ENCODE measurements at places on chromosomes 12 and 14.

DNA sequence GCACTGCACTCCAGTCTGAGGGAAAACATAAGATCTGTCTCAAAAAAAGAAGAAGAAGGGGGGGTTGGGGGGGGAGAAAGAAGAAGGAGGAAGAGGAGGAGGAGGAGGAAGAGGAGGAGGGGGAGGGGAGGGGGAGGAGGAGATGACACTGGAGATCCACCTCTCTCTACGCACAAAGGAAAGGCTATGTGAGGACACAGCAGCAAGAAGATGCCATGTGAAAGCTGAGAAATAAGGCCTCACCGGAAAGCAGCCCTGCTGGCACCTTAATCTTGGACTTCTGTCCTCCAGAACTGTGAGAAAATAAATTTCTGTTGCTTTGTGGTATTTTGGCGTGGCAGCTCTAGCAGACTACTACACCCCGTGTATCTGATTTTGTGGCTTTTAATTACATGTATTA lies 477.9 kb downstream of the MED13L start:
- DNase-seq: no peak

GRCh38 chr12:125140279-125141209 lies 75.3 kb downstream of the AACS start:
- no peak for DNase-seq

DNA sequence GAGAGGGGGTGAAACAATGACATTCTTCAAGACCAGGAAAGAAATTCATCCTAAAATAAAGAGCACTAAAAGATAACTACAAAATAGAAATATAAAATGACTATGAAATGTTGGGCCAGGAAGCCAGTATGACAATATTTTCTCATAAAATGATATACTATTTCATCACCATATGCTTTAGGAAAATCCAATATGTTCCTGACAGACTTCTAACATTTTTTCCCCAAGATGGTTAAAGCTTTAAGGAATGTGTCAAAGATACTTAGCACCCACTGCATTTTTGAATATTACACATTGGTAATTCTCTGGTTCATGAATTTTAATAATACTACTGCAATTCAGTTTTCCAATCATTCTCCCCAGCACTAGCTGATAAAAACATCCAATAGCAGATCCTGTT lies 87.7 kb upstream of the PLEKHG7 start:
- no peak for DNase-seq

- no peak for DNase-seq
These were observed 241.1 kb upstream of the DCN start for GRCh38 chr12:91423693-91424050.

- DNase-seq: no peak
These were observed 139.5 kb upstream of the SOX5 start for GRCh38 chr12:24088751-24089509.

DNA sequence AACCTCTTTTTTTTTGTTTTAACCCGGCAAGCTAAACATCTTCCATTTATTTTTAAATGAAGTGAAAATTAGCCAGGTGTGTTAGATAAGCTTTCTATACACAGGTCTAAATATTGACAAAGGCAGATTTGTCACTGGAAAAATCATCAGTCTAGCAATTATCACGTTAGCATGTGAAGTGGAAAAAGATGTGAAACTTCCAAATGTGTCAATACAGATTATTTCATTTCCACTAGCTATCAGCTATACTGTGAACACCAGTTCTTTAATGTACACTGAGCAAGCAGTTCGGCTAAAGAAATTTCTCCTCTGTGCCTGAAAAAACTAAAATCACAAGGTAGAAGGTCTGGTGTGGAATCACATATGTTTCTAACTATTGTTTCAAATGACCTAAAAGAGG lies 96.6 kb upstream of the G2E3 start:
- no peak for DNase-seq

- no peak for DNase-seq
These were observed 55.7 kb downstream of the ERC1 start for GRCh38 chr12:1046727-1047126.

DNA sequence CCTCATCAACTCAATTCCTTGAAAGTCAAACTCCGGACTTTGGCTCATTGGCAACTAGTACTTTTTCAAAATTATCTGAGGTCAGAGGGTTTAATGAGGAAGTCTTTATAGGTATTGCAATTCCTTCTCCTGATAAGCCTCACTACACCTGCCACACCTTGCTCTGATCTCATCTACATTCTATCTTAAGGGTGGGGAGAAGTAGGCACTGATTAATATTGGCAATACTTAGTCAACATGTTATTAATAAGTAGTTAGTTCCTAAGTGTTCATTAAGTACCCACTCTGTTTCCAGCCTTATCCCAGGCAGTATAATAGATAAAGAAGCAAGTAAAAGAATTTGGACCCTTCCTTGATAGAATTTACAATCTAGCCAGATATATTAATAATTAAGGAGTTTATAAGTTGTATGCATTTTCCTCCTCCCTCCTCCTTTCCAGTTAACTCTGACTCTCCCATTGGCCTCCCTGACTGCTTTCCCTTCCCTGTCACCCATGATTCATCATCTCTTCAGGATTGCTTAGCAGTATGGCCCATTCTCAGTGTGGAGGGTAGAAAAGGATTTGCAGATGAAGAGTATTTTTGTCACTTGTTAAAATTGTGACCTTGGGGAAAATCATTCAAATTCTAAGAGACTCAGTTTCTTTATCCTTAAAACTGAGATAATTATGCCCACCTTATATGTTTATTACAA lies 231.0 kb upstream of the ATP2B1 start:
- no peak for DNase-seq

DNA sequence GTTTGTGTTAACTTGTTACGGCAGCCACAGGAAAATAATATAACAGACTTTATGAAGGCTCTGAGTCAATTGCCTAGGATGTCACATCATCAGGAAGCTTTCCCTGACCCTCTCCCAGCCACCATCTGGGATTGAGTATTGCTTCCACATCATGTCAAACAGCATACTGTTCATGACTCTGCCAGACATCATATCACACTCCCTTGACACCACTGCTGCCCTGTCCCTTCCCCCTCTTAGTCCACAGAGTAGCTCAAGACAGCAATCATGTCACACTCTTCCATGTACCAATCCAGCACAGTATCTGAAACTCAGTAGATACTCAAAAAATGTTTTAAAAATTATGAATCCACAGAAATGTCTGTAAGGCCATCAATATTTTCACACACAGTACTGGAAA lies 168.0 kb downstream of the PIK3C2G start:
- no peak for DNase-seq

GRCh38 chr14:62017651-62018230 lies 255.5 kb downstream of the SNAPC1 start:
- DNase-seq: no peak

DNA sequence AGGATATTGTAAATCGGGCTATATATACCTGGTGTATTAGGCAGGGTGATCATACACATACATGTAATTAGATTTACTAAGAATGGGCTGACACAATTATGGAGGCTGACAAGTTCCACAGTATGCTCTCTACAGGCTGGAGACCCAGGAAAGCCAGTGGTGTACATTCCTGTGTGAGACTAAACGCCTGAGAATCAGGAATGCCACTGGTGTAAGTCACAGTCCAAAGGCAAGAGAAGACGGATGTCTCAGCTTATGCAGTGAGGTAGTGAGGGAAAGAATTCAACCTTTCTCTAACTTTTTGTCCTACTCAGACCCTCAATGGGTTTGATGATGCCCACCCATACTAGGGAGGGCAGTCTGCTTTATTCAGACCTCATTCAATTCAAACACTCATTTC lies 57.1 kb downstream of the METTL25 start:
- DNase-seq: no peak

DNA sequence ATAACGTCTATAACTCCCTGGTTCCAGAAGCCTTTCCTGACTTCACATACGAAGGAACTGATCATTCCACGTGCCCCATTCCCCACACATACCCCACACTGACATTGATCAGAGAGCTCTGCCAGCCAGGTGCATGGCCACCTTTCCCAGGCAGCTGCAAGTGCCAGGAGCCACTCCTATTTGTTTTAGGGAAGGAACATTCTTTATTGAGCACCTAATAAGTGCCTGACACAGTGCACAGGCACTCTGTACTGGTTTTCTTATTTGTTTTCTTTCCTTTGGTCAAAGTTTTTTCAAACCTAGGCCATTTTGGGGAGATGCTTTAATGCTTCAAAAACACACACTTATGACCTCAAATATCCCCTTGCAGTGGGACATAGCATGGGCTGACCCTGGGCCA lies 50.0 kb downstream of the PITPNM2 start:
- DNase-seq: no peak

- DNase-seq: no peak
These were observed 233.8 kb downstream of the FBXL14 start for GRCh38 chr12:1360441-1361210.

- DNase-seq: no peak
These were observed 11.9 kb downstream of the CACNA2D4 start for GRCh38 chr12:1906579-1906978.

GRCh38 chr14:98177551-98177950 lies 1094.4 kb downstream of the BCL11B start:
- no peak for DNase-seq

- peak; percentile 42 for DNase-seq
These were observed 74.7 kb downstream of the TRIM9 start for GRCh38 chr14:51020024-51020710.

DNA sequence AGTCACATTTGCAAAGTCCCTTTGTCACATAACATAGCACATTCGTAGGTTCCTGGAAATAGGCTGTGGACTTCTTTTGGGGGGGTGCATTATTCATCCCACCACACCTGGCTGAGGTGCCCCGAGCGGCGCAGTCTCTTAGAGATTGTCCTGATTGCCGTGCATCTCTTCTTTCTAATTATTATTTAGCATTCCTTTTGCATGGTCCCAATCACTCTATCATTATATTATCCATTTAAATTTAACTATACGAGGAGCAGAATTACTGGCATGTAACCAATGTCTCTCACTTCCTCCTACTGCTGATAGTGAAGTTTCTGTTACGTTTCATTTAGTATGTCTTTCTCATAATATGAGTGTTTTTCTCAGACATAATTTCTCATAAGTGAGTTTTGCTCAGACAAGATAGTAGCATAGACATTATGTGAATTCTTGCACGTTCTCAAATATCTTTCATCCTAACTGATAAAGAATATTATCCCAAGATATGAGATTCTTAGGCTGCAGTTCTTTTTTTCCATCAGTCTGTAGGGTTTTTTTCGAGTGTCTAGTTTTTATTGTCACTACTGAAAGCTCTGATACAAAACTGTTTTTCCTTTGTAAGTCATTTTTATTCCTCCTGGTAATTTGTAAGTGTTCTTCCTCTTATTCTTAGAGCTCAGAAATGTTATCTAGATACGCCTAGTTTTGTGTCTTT lies 444.3 kb downstream of the NELL2 start:
- no peak for DNase-seq

DNA sequence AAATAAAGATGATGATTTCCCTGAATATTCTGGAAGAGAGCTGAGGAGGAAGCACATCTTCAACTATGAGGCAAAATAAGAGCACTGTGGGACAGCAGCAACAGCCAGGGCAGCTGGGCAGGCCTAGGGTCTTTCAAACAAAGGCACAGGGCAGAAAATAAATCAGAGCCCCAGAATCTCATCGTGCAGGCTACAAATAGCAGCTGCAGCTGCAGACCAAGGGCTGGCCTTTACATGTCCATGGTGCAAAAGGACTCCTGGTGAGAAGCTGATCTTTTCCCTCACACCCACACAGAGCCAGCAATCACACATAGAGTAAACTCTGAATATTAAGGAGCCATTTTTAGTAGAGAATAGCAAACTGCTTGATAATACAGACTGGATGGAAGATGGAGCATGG lies 13.6 kb upstream of the MYBPC1 start:
- no peak for DNase-seq

GRCh38 chr14:74064426-74064825 lies 19.8 kb downstream of the ALDH6A1 start:
- DNase-seq: no peak

DNA sequence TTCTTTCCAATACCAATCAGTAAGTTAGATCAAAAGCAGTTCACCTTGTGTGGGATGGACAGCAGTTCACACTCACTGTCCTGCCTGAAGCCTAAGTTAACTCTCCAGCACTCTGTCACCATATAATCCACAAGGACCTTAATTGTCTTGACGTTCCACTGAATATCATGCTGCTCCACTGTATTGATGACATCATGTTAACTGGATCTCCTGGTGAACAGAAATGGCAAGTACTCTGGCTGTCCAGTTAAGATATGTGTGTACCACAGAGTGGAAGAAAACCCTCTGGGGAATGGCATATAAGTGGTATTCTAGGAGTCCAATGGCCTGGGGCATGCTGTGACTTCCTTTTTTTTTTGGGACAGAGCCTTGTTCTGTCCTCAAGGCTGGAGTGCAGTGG lies 16.2 kb downstream of the CDKL1 start:
- no peak for DNase-seq

DNA sequence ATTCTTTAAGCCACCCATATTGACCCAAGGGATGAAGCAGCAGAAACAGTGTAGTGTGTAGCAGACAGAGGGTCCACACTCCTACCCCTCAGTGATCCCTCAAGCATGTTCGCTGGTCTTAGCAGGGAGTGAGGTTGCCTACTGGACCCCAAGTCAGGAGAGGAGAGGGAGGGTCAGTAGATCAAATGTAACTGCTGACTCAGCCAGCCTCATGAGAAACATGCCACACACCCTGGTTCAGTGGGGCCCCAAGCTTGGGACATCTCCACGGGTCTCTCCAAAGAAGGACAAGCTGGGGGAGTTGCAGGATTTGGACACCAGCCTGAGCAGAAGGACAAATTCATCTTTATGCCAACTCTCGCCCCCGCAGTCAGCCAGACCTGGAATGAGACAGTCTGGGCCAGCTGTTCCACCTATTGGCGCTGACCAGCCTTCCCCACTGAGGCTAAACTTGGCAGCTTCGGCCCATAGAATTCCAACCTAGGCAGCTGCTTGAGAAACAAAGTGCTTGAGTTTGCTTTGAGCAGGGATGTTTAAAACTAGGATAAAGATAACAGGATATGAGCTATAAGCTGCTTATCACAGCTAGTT lies 66.0 kb upstream of the ACTN1 start:
- no peak for DNase-seq

DNA sequence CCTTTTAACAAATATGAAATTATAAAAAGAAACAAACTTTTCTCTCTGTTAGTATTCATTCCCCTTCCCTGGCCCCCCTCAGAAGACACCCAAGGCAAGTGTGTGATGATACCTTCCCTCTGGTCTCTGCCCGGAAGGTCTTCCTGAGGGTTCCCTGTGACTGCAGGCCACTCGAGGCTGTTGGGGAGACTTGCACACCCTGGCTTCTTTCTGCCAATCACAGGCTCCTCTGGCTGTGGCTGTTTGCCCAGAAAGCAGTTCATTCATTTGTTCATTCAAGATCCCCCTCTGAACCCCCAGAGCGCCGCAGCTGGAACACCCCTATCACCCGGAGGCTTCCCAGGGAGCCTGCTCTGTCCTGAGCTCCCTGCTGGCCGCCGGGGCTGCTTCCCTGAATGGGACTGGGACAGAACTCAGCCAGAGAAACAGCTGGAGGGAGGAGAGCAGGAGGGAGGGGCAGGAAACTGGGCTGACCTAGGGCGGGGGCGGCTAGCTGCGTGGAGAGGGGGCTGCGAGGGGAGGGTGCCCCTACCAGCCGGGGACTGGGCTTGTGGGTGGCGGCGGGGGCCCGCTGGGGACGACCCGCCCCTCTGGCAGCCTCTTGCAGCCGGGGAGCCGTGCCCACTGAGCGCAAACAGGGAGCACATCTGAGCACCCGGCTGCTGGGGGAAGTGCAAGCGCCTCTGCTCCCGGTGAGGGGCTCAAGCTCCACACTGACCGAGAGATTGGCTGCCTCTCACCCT lies at the start of gene CMKLR1:
CMKLR1 (minus strand) TSS at position 397 of the 743 bp plus-strand sequence. CDS start 45,720 bp downstream, outside the sequence.
- no peak for DNase-seq

GRCh38 chr12:103687253-103687652 lies 100.2 kb downstream of the STAB2 start:
- DNase-seq: no peak

- DNase-seq: no peak
These were observed 858.2 kb upstream of the FLRT2 start for GRCh38 chr14:84671776-84672175.
